ENCODE measurements at places on chromosomes 11 and 22. TPM values are rescaled to one million over a fixed set of nuclear protein-coding genes. Genes with fewer than 3 reads are reported as not detected.

EFCAB6 gene
- 0.50 TPM for total RNA-seq

CRYAB gene
- total RNA-seq, result 1.0 TPM

ART1 gene
- not detected for total RNA-seq

CNIH2 gene
- total RNA-seq, result not detected

TPST2 gene
- 121 TPM for total RNA-seq

SAA2 gene
- total RNA-seq, result not detected

CASP12 gene
- total RNA-seq, result 3.7 TPM

OR52I2 gene
- total RNA-seq, result not detected

NECTIN1 gene
- 5.2 TPM for total RNA-seq

TENM4 gene
- not detected for total RNA-seq

SLC1A2 gene
- not detected for total RNA-seq

FXYD6 gene
- total RNA-seq, result under 0.01 TPM

CELF1 gene
- total RNA-seq, result 119 TPM

DDIAS gene
- total RNA-seq, result 5.7 TPM

TSKU gene
- 3.9 TPM for total RNA-seq

SHANK3 gene
- 37.3 TPM for total RNA-seq

OR10A2 gene
- total RNA-seq, result not detected

BTG4 gene
- not detected for total RNA-seq

OR10A3 gene
- not detected for total RNA-seq

C22orf31 gene
- not detected for total RNA-seq

ATP5MG gene
- 86.7 TPM for total RNA-seq

RAG2 gene
- not detected for total RNA-seq

FOLR1 gene
- total RNA-seq, result not detected

TBX1 gene
- total RNA-seq, result 98.6 TPM

TESMIN gene
- total RNA-seq, result 1.5 TPM

RFPL1 gene
- not detected for total RNA-seq

LRRC4C gene
- total RNA-seq, result not detected

MYO18B gene
- total RNA-seq, result not detected

DHCR7 gene
- total RNA-seq, result 34.0 TPM

GPHA2 gene
- not detected for total RNA-seq

Data from bladder microvascular endothelial cell (primary cell).